Progenitor cell of endocrine pancreas (in vitro differentiated cells): ENCODE measurements at places on chromosomes 3 and 15. TPM values are rescaled to one million over a fixed set of nuclear protein-coding genes. Genes with fewer than 3 reads are reported as not detected.

Gene DLL4
- 6.2 and 6.5 TPM in 2 replicates for total RNA-seq

Gene CCR2
- not detected in 2 replicates for total RNA-seq

GRCh38 chr15:91253605-91254004 lies 153.5 kb downstream of the SV2B start:
- H3K36me3 ChIP-seq = no peaks in the 10 kb centered on the region
- peaks cover 12% of the 10 kb centered on the region for H3K4me1 ChIP-seq

- no peaks in the 10 kb centered on the region for H3K36me3 ChIP-seq
- H3K27me3 ChIP-seq = no peaks in the 10 kb centered on the region
- no peak overlapping the region for H3K27ac ChIP-seq
- H3K4me3 ChIP-seq = no peak overlapping the region
- no peak for DNase-seq
- H3K4me1 ChIP-seq = no peaks in the 10 kb centered on the region
Observed at GRCh38 chr3:50708620-50709019, 33.9 kb downstream of the DOCK3 start.

DNA sequence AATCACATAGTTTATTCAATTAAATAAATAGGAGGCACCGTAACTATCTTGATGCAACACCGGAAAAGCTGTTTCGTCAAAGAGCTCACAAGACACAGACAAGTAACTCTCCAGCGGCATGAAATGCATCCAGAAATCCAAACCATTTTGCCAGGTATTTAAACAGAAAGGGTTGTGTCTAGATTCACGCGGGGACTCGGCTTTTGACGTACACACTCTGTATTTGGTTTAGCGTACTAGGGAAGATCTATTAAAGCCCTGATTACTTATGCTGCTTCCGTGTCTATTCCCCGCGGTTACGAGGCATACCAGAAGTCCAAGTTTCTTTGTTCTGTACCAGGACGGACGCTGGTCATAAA lies 718 bp downstream of the BNIP2 start:
- peak overlapping the region; percentile 97 for H3K4me3 ChIP-seq
- peaks cover 4% of the 10 kb centered on the region for H3K36me3 ChIP-seq
- no peak for DNase-seq
- H3K27me3 ChIP-seq = no peaks in the 10 kb centered on the region
- H3K27ac ChIP-seq = peak overlapping the region; percentile 99

GRCh38 chr15:95565690-95566089 lies 764.8 kb upstream of the NR2F2 start:
- no peaks in the 10 kb centered on the region for H3K36me3 ChIP-seq
- no peak overlapping the region for H3K27ac ChIP-seq
- no peak for DNase-seq
- H3K4me1 ChIP-seq = no peaks in the 10 kb centered on the region
- H3K4me3 ChIP-seq = no peak overlapping the region

- H3K36me3 ChIP-seq = no peaks in the 10 kb centered on the region
- no peak overlapping the region for H3K27ac ChIP-seq
- DNase-seq = no peak
- no peak overlapping the region for H3K4me3 ChIP-seq
- no peaks in the 10 kb centered on the region for H3K27me3 ChIP-seq
- no peaks in the 10 kb centered on the region for H3K4me1 ChIP-seq
Observed at GRCh38 chr3:84236261-84236660, 722.5 kb upstream of the CADM2 start.
